Activated CD4-positive, alpha-beta T cell treated with anti-CD3 and anti-CD28 coated beads for 24 hours (primary cell): ENCODE measurements at places on chromosomes 7 and 10.

DNA sequence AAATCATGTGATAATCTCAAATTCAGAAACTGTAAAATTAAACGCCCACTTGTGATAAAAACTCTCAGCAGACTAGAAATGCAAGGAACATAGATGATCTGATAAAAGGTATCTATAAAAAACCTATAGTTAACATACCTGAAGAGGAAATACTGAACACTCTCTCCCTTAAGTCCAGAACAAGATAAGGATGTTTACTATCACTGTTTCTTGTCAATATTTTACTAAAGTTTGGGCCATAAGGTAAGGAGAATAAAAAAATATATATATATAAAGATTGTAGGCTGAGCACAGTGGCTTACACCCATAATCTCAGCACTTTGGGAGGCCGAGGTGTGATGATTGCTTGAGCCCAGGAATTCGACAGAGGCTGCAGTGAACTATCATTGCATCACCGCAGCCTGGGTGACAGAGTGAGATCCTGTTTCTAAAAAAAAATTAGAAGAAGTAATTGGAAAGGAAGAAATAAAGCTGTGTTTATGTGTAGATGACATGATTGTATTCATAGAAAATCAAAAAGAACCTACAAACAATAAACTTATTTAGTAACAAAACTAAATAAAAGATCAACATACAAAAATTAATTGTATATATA, 28.4 kb downstream of the MPLKIP start:
- DNase-seq: no peak

DNA sequence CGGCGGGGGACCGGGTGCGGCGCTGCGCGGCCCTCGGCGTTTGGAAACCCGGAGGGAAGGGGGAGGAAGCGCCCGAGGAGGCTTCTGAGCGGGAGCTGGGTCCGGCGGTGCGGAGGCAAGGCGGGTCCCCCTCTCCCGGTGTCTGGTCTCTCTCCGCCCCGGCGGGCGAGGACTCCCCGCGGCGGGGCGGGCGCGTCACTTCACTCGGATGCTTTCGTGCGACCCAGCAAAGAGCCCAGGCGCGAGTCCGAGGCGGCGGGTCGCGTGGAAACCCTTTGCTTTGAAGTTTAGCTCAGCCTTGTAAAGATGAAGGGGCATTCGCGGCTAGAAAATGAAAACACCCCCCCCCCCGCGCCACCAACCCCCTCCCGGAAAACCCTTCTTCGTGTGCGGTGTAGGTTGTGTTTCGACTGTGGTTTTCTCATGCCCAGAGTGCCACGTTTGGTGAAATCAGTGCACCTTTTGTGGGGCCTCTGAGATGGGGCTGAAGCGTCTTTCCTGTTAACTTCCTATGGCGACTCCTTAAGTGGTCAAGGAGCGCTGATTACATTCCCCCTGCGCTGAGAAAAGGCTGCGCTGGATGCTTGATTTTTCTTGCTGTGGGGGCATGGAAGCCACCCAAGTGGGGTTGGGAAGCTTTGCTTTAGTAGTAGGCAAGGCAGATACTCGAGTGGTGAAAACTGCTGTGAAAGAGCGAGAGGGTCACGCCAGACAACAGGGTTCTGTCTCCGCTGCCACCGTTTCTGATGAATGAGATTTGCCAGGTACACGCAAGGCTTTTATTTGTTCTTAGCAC, 876 bp downstream of the GNAI1 start:
- no peak for DNase-seq

- peak; percentile 71 for DNase-seq
Observed at GRCh38 chr7:38463277-38464225, 167.6 kb downstream of the AMPH start.

DNA sequence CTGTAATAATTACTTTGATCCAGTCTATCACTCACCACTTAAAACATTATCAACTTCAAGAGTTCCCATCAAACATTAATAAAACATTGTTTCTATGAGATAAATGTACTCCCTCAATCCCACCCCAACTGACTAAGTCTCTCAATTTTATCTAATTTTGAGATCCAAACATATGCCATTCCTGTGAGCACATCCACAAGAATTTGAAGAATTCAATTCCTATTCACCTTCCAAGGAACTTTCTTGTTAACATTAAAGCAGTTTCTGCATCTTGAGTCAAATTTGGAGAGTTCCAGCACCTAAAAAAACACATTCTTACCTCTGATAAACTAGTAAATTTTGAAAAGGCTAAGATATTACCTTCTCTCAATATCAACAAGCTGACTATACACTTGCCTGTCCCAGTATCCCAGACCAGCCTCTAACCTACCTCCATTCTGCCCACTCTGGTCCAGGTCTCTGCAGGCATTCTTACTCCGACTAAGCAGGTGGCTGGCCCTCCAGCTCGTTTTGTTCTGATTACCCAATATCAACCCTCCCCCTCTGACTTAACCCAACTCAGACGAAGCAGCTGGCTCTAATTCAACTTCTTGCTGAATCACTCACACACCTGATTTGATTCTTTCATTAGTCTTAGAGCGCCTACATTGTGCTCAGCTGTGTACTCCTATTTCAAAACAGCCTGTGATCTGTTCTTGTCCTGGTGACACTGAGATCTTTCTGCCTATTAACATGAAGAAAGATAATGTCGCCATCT, 275.2 kb downstream of the IPMK start:
- DNase-seq: no peak

DNA sequence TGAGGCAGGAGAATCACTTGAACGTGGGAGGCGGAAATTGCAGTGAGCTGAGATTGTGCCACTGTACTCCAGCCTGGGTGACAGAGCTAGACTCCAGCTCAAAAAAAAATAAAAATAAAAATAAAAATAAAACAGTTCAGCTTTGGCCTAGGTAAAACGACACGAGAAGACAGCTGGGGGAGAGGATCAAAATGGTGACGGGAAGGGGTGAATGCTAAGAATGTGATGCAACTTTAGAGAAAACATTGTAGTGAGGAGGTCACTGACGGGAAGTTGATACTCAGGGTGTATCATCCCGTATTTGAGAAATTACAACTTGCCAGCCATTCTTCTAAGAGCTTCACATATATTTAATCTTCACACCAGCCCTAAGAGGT, 1.1 kb downstream of the NDST2 start:
- DNase-seq: no peak

- no peak for DNase-seq
Observed at GRCh38 chr10:122207596-122207995, 63.5 kb upstream of the BTBD16 start.

DNA sequence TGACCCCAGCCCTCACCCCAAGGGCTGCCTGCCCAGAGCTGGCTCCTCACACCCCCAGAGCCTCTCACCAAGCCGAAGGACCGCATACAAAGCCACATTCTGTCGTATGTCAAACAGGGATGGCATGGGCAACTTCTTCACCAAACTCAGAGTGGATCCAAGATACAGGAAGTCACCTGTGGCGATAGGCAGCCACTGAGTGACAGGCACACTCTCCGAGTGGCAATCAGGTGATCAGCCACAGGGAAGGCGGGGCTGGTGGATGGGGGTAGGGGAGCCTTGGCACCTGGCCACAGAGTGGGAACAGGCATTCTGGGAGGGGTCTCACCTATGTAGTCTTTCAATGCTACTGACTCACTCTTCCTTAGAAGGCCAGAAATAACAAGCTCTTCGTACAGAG, 7.1 kb upstream of the ASB10 start:
- DNase-seq: no peak

DNA sequence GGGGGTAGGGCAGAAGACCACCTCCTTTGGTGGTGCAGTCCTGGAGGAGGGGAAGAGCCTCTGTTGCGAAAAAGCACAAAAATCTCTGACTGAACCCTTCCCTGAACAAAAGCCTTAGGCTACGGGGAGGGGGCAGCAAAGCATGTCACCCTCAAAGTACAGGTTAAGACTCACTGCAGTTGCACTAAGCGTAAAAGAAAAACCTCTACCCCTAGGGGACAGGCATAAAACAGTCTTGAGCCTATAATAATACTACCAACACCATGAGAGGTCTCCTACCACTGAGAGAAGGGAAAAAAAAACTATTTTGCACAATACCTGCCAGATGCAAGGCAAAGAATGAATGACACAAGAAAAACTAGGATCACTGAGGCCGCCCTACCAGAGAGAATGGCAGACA, 17.3 kb downstream of the TNPO3 start:
- no peak for DNase-seq

DNA sequence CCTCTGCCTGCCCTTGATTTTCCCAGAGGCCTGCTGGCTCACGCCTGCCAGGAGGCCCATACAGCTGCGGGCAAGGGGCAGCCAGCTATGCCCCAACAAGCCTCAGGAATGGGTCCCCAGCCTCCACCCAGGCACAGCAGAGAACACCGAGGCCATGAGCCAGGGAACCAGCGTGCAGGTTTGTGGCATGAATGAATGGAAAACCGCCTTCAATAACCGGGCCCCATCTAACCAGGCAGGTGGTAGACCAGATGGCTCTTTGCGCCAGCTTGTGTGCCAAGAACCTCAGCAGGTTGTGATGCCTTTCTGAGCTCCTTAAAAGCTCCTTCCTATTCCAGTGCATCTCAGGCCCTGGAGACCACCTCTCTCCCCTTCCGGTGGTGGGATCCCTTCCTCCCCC, 50.2 kb downstream of the ELFN1 start:
- DNase-seq: no peak

DNA sequence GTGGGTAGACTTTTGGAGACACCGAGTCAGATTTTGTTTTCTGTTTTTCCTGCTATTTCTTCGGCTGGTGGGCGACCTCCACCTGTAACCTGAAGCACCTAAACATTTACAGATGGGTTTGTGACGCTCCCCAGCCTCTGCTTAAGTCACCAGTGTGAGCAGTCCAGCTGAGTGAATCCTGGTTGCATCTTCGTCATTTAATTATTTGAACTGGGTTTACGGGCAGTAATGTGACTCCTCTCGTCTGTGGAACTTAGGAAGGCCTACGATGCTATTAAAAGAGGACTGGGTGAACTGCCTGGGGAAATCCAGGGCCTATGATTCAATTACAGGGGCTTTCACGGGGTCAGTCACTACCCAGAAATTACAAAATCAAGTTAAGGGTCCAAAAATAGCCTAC, 52.5 kb downstream of the WNT2 start:
- no peak for DNase-seq

GRCh38 chr10:91036807-91037411, 116.0 kb upstream of the ANKRD1 start:
- DNase-seq: no peak

- no peak for DNase-seq
Observed at GRCh38 chr10:127492607-127493250, 56.4 kb upstream of the NPS start.

GRCh38 chr10:113921561-113922370, 67.3 kb downstream of the NHLRC2 start:
- DNase-seq: no peak

DNA sequence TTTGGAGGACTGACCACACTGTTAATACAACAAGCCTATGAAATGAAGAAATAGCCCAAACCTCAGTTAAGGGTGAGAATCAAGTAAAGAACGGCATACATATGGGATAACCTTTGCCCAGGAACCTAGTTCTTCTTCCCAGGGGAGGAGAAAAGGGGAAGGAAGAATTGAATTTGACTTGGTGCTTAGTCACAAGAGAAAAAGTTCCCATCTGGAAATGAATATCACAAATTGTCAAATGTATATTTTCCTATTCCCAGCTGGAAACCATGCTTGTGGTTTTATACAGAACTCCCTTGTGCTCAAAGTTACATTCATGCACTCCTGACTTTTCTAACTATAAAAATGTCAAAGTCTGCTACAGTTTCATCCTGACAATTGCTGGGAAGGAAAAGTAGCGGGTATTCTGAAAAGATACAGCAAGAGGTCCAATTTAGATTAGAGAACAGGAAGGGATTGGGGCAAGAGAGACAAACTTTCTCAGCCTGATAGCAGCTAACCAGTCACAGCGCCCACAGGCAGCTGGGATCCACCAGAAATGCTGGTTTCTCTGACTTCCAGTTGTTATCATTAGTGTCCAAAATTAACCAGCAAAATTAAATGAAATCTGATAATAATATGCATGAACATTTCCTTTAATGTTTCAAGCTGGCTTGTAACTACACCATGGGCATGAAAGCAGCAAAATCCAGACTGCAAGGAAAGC, 18.6 kb upstream of the GSAP start:
- no peak for DNase-seq

- no peak for DNase-seq
Observed at GRCh38 chr10:3807928-3808496, 23.0 kb upstream of the KLF6 start.

DNA sequence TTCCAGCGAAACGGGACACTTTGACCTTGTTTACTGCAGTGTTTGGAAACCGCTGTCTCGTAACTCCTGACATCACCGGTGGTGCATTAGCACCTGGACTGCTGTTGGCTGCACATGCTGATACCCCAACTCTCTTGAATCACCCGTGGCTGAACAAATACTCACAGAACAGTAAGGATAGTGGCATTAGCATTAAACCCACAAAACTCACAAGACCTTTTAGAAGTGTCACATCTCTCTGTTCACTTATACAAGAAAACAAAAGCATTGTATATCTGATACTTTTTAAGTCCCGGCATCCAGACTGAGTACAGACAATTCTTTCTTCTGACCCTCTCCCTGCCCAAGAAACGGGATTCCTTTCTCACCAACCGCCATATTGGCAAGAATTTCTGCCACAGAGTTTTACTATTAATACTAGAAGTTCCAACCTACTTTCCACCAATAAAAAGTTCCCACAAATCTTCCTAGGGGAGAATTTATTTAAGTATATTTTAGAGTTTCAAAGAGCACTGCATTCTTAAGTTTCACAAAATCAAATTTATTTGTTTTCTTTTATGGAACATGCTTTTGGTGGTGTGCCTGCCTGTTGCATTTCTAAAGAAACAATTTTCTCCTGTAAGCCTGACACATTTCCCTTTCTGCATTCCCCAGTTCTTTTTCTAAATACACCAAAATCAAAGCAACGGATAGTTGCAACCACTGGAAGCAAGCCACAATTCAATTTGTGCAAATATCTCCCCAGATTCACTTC, 208.4 kb upstream of the KLF14 start:
- no peak for DNase-seq

GRCh38 chr7:47428052-47428767, 153.7 kb downstream of the TNS3 start:
- no peak for DNase-seq

GRCh38 chr10:63896992-63897391, 375.8 kb downstream of the REEP3 start:
- DNase-seq: no peak

DNA sequence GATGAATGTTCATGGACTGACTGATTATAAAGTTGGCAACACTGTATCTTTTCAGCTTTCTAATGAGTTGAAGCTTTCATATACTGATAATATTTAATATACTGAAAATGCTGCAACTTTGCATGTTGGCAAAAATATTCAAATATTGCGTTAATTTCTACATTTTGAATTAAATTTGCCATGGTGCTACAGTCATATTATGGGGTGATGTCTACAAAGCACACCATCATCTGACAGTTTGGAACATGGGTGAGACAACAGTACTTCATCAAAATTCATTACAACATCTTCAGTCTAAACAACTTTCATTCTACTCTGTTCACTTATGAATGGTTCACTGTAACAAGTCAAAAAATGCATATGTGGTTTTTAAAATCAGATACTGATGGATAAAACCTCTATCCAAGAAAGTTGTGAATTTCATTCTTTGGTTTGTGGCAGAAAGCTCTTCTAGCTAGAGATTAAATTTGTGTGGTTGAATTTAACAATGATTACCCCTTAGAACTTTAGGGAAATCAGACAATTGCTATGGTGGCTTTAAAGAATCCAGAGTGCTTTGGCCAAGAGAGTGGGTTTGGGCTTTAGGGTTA, 136.4 kb downstream of the TMEM26 start:
- no peak for DNase-seq

- no peak for DNase-seq
Observed at GRCh38 chr10:82722273-82722672, 847.3 kb downstream of the NRG3 start.
